Stimulated activated naive CD4-positive, alpha-beta T cell treated with Interleukin-2 at 50 U/mL for 16 hours (primary cell): ENCODE measurements at places on chromosomes 12 and 14.

DNA sequence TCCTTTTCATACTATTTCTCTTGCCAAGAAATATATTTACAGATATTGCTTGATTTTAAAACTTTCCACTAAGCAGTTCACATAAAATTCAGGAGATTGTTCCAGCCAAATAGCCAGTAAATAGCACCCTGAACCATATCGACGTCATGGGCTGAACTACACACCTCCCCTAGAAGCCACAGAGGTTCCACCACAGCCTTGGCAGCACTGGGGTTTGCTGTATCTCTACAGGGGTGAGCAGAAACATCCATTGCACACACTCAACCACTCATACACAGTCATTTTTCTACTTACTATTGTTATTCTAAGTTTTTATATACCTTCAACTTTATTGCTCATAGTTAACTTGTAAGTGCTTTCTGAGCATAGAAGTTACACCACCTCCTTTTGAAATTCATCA lies 8.1 kb upstream of the EIF2S3B start:
- DNase-seq, result no peak

DNA sequence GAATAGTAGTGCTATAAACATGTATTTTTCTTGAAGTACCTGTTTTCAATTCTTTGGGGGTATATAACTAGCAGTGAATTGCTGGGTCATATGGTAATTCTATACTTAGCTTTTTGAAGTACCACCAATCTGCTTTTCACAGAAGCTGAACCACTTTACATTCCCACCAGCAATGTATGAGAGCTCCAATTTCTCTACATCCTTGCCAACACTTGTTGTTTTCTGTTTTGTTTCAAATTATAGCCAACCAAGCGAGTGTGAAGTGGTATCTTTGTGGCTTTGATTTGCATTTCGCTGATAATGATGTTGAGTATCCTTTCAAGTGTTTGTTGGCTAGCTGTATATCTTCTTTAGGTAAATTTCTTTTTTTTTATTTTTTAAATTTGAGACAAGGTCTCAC lies 95.7 kb downstream of the PAPLN start:
- no peak for DNase-seq

DNA sequence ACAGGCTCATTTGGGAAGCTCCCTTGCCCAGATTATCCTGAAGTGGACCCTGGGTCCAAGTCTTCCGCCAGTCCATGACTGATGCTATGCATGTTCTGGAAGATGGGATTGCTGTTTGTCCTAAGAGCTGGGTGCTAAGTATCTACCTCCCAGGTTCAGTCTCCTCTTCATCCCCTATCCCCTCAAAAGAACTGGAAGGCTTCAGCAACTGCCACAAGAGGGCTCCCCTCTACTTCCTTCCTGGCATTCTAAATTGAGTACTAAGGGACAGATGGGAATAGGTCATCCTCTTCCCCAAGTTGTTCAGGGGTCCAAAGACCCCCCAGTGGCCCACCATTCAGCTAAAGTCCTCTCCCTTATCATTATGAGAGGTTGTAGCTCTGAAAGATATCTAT lies 9.0 kb upstream of the FKBP11 start:
- no peak for DNase-seq

- peak; percentile 49 for DNase-seq
Measured at GRCh38 chr12:12334367-12335040, 15.5 kb downstream of the MANSC1 start.

DNA sequence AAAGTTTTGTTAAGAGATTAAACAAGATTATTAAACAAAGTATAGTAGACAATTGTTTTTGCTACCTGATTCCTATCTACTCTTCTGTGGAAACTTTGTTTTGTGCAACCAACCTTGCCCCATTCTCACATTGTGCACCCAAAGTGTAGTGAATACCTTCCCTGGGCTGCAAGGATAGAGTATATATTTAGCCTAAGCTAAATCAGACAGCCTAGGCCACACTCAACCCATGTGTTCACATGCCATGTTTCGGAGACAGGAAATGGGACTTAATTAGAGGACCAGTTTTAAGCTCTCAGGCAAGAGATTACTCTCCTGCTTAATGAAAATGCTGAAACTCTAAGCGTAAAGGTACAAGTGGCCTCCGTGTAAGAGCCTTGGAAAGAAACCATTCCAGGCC lies 734.9 kb upstream of the USP15 start:
- no peak for DNase-seq

DNA sequence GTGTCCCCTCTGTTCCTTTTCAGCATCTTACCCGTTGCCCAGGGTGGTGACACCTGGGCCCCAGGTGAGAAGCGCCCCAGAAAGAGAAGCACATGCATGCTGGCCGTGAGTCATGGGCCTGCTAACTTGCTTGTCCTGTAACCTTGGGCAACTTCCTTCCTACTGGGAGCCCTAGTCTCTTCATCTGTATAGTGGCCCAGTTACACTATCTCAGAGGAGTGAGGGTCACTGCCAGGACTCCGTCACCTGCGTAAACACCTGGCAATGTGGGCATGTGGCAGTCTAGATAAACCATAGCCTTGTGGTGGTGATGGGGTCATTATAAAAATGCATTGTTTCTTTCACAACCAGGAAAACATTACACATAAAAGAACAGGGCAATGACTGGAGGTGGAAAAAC lies 125.2 kb downstream of the SLC25A47 start:
- DNase-seq, result no peak

GRCh38 chr12:52090291-52090690 lies 10.8 kb downstream of the SMIM41 start:
- DNase-seq, result no peak

- no peak for DNase-seq
Measured at GRCh38 chr14:38391334-38391733, 135.4 kb upstream of the CLEC14A start.

- DNase-seq, result no peak
Measured at GRCh38 chr12:94534278-94534677, 74.6 kb upstream of the CEP83 start.

GRCh38 chr14:69324341-69324931 lies 64.5 kb downstream of the GALNT16 start:
- DNase-seq, result no peak

DNA sequence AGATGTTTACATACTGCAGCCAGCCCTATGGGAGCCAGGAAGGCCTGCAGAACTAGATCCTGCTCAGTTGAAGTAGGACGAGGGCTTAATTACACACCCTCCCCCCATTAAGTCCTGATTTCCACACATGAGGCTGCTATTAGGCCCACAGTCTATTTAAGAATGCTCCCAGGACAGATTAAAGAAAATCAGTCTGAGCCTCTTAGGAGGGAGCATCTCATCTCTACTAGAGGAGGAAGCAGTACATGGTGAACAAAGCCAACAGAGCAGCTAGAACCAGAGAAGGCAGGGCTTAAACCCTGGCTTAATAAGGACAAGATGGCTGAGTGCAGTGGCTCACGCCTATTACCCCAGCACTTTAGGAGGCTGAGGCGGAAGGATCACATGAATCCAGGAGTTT lies 55.8 kb upstream of the ARHGAP5 start:
- no peak for DNase-seq

DNA sequence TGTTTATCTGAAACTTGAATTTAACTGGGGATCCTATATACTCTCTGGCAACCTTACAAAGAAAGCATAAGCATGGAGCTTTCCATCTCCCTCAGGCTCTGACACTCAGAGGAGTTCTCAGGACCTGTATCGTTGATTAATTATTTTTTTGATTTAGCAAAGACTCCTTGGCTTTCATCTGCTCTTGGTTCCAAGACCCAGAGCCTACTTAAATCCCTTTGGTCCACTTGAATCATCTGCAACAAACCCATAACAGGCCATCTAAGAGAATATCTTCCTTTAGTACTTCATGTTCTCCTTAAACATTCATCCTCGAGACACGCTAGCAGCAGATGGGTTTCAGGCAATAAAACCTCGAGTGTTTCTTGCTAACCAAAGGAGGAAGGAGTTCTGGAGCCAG lies 85.4 kb downstream of the ZFP36L1 start:
- DNase-seq, result no peak

DNA sequence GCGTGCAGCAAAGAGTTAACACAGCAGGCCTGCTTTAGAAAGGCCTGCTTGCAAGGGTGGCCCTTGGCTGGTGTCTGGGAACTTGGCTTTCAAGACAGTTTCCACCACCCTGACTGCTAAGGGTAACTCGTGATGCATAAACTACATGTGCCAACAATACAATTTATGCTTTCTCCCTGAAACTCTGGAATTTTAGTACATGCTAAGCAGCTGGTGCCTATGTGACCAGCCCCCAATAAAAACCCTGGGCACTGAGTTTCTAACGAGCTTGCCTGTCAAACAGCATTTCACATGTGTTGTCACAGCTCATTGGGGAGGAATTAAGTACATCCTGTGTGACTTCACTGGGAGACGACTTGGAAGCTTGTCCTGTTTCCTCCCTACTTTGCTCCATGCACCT lies 133.1 kb downstream of the SLC5A8 start:
- no peak for DNase-seq
